HuH-7.5 (cell line): ENCODE measurements at places on chromosomes 7 and 10.

GRCh38 chr7:19020711-19021110 is 96.7 kb downstream of the TWIST1 start:
- DNase-seq = no peak

DNA sequence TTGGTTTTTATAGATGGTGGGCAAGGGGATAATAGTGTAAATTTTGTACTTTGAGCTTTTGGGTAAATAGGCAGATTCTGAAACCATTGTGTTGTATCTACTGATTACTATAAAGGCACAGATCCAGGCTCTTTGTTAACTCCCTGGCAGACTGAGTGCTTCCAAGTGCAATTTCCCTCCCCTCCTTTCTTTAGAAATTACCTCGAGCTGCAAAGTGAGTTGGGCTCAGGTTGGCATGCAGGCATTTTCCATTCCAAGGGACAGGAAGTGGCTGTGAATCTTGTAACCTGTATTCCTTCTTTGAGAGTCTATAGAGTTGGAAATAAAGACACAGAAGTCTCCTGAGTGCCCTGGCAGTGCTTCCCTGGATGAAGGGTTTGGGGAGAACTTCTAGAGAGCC is 494.2 kb upstream of the GALNT17 start:
- no peak for DNase-seq

- DNase-seq = no peak
These were observed 239.9 kb downstream of the CAMK1D start for GRCh38 chr10:12589291-12589690.

DNA sequence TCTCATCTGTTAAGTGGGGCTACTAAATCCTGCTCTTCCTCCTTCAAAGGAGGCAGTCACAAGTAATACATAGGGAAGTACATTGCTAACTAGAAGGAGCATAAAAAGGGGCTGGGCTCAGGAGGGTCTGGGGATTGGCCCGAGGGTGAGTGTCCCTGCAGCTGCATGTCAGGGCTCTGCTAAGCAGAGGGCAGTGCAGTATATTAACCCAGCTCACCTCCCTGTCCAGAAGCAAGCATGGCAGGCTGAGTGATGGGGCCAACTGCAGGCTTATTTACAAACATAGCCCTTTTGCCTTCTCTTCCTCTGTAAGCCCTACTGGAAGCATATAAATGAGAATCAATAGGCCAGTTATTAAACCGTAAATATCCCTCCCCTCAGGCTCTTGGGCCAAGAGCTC is 143.2 kb upstream of the PCBD1 start:
- DNase-seq = no peak

DNA sequence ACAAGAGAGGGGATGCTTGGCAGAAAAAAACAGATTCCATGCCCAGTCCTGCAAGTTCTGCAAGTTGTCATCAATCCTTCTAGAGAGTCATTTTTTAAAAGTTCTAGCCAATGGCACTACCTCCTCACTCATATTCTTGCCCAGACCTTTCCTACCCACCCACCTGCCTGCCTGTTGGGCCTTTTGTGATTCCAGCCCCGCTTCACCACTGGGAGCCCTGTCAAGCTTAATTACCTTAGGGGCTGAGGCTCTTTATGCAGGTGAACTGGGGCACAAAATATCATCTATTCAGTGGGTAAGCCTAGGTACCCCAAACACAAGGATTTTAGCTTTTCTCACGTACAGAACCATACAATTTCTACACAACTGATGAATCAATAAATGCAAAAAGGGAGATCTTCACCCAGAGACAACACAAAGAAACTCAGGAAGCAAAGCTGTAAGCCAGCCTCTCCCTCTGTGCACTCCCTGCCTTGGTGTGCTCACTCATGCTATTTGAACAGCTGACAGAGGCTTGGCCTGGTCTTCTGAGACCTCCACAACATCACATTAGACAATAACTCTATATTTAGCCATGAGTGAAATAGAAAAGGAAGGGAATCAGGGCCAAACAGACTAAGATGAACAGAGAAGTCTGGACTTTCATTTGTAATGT is 222.6 kb downstream of the HTR7 start:
- DNase-seq = no peak

- DNase-seq = no peak
These were observed 35.3 kb upstream of the ZNF488 start for GRCh38 chr10:47419421-47419820.

- DNase-seq = no peak
These were observed 32.6 kb downstream of the VSTM4 start for GRCh38 chr10:49082766-49083165.

- DNase-seq = no peak
These were observed 77.5 kb downstream of the CDK6 start for GRCh38 chr7:92758796-92759431.

- peak; percentile 53 for DNase-seq
These were observed 220.0 kb downstream of the ARHGAP21 start for GRCh38 chr10:24503461-24504320.

- peak; percentile 18 for DNase-seq
These were observed 2.3 kb upstream of the CREB5 start for GRCh38 chr7:28409716-28410627.

GRCh38 chr7:50293509-50294179 is 10.9 kb upstream of the IKZF1 start:
- DNase-seq = no peak

GRCh38 chr7:89133819-89134218 is 338.3 kb upstream of the TEX47 start:
- no peak for DNase-seq

- DNase-seq = no peak
These were observed 171.3 kb downstream of the MAGI2 start for GRCh38 chr7:79282070-79282694.

DNA sequence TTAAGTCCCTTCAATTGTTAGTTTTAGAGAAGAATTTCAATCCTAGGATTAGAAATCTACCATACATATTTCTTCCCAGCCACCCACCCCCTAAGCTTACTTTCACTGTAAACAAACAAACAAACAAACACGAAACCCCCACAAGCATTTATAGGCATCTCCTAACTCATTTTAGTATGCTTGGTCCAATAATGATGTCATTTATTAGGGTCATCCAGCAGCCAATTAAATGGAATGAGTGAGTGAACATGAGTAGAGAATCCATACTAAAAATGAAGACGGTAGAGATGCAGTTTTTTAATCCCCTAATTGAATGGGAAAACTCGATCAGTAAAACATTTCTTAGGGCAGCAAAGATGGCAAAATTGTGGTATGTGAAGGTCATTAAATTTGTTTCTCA is 3.2 kb downstream of the TAC1 start:
- DNase-seq = no peak

DNA sequence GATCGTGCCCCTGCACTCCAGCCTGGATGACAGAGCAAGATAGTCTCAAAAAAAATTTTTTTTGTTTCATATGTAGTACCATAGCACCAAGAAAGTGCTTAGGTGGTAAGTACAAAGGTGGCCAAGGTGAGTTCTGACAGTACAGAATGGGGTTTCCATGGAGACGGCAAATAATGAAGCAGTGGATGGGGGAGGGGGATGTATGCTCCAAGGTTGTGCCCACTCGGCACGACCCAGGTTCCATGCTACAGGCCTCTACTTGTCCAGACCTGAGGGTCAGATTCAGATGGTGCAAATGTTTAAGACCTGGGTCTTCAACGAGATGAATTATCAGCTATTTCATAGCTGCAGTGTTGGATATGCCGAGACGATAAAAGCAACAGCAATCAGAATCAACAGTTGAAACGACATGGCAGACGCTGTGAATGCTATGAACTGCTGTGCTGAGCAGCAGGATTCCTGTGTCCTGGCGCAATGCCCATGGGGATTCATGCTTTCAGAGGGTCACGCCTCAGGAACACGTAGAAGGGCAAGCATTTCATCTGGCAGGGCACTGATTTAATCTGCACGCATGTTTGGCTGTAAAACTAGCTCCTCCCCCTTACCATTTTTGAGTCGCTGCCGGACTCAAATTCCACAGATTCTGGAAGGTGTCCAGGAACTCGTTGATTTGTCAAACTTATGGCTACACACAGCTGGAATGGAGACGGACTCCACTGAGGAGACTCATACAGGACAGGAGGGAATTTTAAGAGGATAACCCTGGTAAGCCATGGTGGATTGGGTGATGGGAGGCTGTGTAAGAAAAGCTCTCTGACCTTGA is 256.5 kb downstream of the FRMD4A start:
- peak; percentile 22 for DNase-seq

GRCh38 chr10:97873569-97873968 is 23.9 kb downstream of the GOLGA7B start:
- no peak for DNase-seq
